ENCODE measurements at places on chromosomes 12 and 14. TPM values are rescaled to one million over a fixed set of nuclear protein-coding genes. Genes with fewer than 3 reads are reported as not detected.

TOGARAM1 gene
- total RNA-seq, result 59.2 TPM

GRCh38 chr14:33282331-33283230 is 343.9 kb downstream of the NPAS3 start:
- H3K4me3 ChIP-seq, result no peak overlapping the region
- no peaks in the 10 kb centered on the region for H3K27me3 ChIP-seq
- no peak overlapping the region for H3K27ac ChIP-seq
- H3K4me1 ChIP-seq, result peaks cover 6% of the 10 kb centered on the region
- DNase-seq, result peak; percentile 87

DNA sequence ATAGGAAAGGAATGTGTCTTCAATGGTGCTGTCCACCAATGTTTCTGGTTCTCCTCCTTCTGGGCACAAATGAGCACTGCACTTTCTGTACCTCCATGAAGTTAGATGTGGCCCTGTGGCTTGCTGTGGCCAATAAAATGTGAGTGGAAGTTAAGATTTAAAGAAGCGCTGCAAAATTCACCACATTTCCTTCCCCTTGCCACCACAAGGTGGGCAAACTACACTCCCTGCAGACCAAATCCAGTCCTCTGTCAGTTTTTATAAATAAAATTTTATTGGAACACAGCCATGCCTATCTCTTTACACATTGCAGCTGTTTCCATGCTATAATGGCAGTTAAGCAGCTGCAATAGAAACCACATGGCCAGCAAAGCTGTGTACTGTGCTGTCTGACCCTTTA is 141.4 kb upstream of the TMPO start:
- no peak overlapping the region for H3K4me3 ChIP-seq
- no peak overlapping the region for H3K27ac ChIP-seq
- no peaks in the 10 kb centered on the region for H3K36me3 ChIP-seq
- no peaks in the 10 kb centered on the region for H3K27me3 ChIP-seq

SMCO3 gene
- total RNA-seq, result 5.0 TPM

CDKL1 gene
- total RNA-seq, result 15.3 TPM

SERPINA12 gene
- not detected for total RNA-seq
